ENCODE measurements at places on chromosomes 4 and X.

GRCh38 chr4:7341491-7342222 is 93.1 kb downstream of the PSAPL1 start:
- DNase-seq, result no peak

DNA sequence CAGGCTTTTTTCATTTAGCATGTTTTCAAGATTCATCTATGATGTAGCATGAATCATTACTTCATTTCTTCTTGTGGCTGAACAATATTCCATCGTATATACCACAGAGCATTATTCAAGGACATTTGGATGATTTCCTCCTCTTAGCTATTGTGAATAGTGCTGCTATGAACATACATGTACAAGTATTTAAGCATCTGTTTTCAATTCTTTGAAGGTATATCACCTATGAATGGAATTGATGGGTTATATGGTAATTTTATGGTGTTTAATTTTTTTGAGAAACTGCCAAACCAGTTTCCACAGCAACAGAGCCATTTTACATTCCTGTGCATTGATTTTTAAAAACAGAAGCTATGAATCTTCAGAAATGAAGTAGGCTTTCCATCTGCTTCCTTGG is 36.1 kb upstream of the WDR19 start:
- DNase-seq, result no peak

DNA sequence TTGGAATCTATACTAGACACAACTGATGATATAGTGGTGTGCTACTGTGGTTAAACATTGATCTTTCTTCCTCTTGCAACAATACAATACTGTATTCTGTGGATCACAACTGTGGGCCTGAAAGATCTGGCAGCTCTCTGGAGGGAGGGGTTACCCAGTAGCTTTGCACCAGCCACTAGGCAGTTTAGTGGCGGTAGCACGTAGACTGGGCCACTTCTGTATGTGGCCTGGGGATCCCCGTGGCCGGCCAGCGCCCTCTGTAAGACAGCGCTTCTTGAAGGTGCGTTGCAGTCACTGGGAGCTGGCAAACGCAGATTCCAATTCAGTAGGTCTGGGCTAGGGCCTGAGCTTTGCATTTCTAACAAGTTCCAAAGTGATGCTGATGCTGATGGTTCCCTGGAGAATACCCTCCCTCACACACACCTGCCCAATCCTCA is 168.6 kb downstream of the MGST2 start:
- no peak for DNase-seq

DNA sequence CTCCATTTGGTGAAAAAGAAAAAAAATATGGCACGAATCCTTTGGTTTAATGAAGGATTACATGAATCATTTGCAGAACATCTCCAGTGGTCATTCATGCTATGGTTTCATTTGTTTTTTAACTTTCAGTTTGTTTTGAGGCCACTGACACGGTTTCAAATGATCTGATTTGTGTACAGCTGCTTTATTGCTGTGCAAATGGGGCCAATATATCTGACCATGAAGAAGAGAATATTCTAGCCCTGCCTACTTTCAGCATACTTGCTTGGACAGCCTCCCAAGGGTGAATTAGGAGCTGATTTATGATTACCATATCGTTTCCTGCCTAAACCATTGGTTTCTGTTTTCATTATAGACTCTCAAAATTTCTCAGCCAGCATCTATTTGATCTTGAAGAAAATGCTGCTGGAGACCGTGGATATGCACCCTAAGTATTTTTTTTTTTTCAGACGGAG is 30.7 kb downstream of the SPARCL1 start:
- DNase-seq, result no peak

GRCh38 chr4:113222471-113222870 is 173.0 kb downstream of the ANK2 start:
- no peak for DNase-seq

DNA sequence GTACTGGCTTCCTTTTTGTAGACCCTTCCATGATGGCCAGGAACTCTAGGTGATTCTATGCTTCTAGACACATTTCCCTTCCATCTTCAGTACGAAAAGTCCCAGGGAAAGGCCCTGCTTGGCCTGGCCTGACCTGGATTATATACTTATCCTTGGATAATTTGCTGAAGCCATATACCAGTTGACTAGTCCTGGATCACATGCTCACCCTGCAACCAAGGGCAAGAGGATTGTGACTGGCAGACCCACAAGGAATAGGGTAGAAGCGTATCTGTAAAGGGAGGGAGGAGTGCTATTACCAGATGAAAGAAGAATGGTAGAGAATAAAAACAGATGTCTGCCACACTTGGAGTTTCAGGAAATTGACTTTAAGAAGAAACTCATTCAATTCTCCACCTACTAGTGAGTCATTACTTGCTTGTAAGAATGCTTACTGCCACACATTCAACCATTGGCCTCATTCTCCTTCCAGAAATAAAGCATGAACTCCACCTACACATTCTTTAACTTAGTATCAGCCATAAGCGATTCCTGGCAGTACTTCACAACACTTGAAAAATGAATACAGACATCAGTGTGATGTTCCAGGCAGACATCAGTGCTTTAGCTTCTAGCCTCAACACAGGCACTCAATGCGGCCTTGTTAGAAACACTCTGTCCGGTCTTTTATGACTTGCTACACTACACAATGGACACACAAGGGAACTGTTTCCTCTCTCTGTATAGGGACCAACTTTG is 141.8 kb downstream of the CBR4 start:
- DNase-seq, result no peak

DNA sequence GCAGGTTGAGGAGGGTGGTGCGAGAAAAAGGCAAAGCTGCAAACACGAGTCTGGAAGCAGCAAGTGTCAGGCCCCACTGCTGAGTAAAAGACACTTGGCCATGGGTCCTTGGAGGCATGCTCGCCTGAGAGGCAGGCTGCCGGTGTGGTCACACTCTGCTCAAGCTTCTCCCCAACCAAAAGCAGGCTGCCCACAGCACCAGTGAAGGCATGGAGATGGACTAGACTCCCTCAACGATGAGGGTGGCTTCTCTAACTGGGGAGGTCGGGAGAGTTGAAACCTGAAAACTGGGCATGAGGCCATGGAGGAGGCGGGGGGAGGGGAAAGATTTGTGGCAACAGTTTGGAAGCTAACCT is 86.5 kb downstream of the ATG4A start:
- no peak for DNase-seq

DNA sequence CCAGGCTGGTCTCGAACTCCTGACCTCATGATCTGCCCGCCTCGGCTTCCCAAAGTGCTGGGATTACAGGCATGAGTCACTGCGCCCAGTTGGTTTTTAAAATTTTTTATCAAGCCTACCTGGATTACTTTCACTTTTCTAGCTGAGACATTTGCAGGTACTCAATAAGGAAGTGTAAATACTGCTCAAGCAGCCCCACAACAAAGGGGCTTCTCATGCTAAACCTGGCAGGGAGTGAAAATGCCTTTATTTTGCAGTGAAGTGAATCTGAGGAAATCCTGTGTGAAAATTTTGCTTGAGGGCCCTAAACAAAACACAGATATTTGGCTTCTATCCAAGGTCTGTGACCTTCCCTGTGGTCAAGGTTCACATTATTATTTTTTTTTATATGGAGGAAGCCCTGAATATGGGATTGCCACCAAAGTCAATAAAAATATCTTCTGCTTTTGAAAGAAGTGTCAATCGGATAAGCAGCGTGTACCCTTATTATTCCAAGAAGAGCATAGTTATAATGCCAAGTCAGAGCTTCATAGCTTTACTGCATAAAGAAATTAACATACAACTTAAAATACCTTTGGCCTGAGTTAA is 481.0 kb downstream of the SH2D1A start:
- DNase-seq, result no peak

DNA sequence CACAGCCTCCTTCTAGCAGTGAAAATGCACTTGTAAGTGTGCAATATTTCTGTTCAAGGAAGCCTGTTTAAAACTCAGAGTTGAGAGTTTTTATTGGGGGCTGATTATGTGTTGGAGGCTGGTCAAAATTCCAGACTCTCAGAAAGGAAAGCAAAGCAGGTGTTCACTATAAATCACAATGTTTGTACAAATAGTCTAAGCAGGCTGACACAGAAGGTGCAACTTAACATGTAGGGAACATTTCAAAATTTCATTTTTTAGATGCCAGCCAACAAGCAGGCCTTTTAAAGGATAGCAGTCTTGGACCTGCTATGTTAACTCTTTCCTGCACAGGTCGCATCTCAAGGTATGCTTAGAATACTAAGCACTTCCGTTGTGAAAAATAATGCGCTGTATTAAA is 112.3 kb upstream of the IL13RA1 start:
- no peak for DNase-seq

- no peak for DNase-seq
Observed at GRCh38 chrX:153647461-153648357, 706 bp downstream of the DUSP9 start.

DNA sequence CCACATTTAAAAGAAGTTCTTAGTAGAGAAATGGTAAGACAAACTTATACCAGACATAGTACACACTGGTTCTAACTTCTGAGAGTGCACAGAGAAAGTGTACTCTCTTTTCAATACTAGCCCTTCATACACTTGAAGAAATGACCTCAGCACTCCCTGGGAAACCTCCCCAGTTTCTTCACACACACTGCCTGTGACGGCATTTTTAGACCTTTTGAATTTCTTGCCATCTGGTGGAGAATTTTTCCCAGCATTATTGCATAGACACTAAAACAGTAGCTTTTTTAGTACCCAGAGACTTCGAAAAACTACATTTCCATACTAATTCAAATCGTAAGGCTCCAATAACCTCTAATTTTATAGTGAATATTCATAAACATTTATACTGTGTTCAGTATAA is 341.6 kb upstream of the MAOA start:
- no peak for DNase-seq

DNA sequence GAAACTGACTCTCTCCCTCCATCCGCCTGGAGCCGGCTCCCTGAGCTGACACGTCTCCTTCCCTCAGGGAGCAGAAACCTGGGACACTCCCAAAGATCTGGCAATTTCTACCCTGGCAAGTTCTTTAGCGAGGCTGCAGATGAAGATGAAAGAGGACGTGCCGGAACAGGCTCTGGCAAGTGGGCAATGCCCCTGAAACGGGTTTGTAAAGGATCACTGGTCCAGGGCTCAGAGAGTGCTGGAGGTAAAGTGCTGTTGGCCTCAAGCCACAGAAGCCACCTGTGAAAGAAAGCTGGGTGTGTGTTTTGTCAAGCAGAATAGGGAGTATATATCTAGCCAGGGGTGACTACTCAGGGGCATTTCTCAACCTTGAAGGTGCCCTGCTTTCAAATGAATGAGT is 131.4 kb upstream of the ATP6AP2 start:
- DNase-seq, result no peak

DNA sequence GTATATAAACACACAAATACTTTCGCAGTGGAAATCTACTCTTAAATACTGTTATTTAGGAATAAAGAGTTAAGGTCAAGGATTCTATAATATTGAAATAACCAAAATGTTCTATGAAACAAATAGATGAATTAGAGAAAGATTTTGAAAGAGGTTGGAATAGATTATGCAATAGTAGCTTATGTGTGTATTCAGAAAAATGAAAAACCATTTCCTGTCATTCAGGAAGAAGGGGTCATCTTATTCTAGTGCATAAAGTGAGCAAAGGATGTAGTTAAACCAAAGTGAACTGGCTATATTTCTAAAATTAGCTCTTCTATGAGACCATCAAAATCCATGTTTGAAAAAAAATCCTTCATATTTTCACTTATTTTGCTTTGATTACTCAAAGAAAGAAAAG is 30.0 kb upstream of the MYOZ2 start:
- DNase-seq, result no peak

DNA sequence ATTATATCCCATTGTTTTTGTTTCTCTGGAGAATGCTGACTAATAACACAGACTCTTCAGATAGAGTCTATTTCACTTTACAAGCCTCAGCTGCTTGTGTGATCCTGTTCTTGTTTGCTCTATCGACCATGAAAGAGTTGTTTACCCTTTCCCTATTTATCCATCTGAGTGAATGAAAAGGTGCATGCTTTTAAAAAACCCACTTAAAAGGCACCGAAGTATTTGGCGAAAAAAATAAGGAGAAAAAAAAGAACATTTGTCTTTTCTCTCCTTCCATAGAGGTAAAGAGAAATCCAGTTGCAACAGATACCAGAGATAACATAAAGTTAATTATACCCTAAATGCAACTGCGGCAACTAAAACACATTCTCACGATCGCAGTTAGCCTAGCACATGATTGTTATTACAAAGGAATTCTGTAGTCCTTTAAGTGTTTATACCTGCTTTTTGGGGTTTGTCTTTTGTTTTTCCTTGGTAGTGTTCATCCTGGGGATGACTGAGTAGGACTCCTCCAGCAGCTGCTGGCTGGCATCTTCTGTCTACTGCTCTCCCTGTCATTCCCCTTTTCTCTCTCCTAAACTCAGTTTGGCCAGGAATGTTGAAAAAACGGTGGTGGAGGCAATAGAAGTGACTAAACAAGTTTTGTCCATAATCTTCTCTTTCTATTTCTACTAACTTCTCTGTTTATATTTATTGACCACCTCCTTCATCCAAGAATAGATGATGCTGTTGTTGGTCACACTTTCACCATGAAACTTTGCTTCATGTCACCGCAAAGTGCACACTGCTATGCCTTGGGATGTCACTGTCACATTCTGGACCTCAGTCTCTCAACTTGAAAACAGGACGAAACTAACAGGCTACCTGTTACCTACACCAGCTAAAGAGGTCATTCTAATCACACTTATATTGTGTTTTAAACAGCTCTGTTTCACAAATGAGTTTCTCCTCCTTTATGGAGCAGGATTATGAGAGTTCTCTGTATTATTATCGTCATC is 41.9 kb upstream of the FRAS1 start:
- DNase-seq, result no peak

GRCh38 chr4:173284463-173284862 is 49.7 kb downstream of the HMGB2 start:
- DNase-seq, result no peak

DNA sequence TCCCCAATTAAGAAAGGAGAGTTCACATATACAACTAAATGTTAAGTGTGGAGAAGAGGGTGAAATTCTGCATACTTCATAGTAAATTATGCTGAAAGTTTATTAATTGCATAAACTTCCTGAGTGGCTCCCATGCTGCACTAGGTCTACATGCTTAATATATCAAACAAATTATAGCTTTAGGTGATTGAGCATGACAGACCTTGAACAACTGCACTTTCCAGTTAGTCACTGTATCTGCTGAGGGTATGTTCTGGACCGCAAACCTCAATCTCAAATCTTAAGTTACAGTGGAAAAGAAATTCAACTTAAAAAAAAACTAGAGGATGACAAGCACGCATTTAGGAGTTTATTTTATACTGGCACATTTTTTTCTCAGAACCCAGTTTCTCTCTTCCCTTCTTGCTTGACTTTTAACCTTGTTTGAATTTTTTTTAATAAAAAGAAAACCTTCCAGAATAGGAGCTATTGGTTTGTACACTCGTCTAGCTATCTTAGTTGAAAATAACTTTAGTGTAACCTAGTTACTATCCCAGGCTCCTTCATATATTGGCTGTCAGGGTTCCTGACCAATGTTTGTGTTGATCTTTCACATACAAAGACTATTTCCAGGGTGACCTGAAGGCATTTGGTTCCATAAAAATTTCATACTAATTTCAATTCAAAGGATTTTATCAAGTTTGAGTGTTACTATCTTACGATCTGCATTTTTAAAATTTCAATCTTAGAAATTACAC is 10.2 kb upstream of the FAM120C start:
- no peak for DNase-seq

GRCh38 chr4:108519911-108520601 is 100.3 kb upstream of the RPL34 start:
- DNase-seq, result no peak

Data from hematopoietic multipotent progenitor cell treated with erythropoietin and hydrocortisone succinate and interleukin-3 and kit ligand, for 15 days (in vitro differentiated cells).